ENCODE measurements at places on chromosomes 13 and 19.

GRCh38 chr13:33745370-33746324 is 72.3 kb upstream of the RFC3 start:
- DNase-seq = no peak

- no peak for DNase-seq
Observed at GRCh38 chr19:48635966-48636858, 967 bp downstream of the DBP start.

DNA sequence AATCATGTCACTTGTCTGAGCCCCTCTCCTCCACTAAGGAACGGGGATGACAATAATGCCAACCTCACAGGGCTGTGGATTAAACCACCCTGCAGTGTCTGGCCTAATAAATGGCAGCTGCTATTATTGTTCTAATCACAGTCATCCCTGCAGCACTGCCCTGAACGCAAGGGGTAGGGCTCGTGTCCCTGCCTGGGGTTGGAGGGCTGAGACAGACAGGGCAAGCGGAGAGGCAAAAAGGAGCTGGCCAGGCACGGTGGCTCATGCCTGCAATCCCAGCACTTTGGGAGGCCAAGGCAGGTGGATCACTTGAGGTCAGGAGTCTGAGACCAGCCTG is 10.2 kb upstream of the KPTN start:
- DNase-seq = no peak

DNA sequence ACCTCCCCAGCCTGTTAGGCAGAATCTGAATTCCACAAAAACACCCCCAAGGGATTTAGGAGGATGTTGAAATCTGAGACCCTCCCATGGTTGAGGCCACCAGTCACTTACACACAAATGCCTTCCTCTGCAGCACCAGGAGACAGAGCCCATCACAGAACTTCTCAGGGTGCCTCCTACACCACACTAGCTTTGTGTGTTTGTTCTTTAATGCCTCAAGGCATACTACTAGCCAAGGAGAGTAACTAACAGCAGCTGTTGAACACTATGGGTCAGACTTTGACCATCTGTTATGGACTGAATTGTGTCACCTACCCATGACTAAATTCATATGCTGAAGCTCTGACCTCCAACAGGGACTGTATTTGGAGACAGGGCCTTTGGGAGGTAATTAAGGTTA is 9.5 kb upstream of the MED26 start:
- DNase-seq = no peak

- no peak for DNase-seq
Observed at GRCh38 chr19:34500656-34501120, 19.1 kb downstream of the WTIP start.

DNA sequence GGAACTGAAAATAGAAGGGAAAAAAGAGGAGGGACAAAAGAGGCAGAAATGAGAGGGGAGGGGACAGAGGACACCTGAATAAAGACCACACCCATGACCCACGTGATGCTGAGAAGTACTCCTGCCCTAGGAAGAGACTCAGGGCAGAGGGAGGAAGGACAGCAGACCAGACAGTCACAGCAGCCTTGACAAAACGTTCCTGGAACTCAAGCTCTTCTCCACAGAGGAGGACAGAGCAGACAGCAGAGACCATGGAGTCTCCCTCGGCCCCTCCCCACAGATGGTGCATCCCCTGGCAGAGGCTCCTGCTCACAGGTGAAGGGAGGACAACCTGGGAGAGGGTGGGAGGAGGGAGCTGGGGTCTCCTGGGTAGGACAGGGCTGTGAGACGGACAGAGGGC is at the start of gene CEACAM5:
CEACAM5 (plus strand) TSS at position 146 of the 400 bp plus-strand sequence; CDS start at position 252, 106 bp downstream.
- no peak for DNase-seq

DNA sequence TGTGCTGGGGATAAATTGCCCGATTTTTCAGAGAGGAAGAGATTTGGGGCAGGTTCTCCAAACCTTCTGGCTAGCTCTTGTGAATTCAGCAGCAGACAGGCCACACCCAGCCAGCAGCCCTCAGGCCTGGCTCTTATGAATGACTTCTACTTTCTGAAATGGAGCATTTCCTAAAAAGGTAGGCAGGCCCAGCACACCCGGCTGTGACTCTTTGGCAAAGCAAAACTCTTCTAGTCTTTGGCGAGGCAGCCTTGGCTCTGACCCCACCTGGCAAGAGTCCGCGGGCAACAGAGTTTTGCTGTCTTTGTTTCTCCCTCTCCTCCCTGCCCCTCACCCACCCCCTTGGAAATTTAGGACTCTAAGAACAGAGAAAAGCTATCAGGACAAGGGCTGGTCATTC is 221.2 kb downstream of the ZNF536 start:
- DNase-seq = no peak

DNA sequence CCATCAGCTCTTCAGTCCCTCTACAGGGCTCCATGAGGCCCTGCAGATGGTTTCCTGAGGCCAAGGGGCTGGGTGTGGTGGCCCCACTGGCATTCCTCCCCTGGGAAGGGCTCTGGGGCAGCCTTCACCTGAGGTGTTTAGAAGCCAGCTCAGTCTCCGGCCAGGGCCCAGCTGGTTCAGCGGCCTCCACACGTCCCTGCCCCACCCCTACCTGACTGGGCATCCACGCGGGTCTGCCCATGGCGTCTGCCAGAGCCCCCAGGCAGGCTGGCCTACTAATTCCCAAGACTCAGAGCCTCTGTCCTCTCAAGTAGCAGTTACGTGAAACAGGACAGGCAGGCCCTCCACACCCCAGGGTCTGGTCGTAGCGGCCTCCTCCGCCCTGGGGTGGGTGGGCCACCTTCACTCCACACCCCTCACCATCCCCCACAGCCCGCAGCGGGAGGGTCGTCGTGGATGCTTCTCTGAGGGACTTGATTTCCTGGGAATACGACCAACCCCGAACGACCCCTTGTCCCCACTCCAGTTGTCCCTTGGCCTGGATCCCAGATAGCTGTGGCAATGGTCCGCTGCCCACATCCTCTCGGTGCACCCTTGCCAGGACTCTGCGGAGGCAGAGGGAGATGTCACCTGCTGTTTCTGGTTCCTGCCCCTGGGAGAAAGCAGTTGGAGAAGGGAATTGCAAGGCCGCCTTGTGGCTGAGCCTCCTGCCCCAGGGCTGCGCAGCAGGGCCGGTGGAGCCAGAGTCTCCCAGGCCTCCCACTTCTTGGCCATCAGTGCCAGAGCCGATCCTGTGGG is 24.3 kb downstream of the CAPN12 start:
- no peak for DNase-seq

- DNase-seq = no peak
Observed at GRCh38 chr13:21316376-21316775, 139.9 kb downstream of the MRPL57 start.
